ENCODE measurements at places on chromosomes 12 and 14. TPM values are rescaled to one million over a fixed set of nuclear protein-coding genes. Genes with fewer than 3 reads are reported as not detected.
A peak's percentile ranks its signal among the peaks of the same experiment; 100 is the strongest.

GRCh38 chr12:76820888-76821482, 57.1 kb downstream of the ZDHHC17 start:
- DNase-seq = peak; percentile 28

DNA sequence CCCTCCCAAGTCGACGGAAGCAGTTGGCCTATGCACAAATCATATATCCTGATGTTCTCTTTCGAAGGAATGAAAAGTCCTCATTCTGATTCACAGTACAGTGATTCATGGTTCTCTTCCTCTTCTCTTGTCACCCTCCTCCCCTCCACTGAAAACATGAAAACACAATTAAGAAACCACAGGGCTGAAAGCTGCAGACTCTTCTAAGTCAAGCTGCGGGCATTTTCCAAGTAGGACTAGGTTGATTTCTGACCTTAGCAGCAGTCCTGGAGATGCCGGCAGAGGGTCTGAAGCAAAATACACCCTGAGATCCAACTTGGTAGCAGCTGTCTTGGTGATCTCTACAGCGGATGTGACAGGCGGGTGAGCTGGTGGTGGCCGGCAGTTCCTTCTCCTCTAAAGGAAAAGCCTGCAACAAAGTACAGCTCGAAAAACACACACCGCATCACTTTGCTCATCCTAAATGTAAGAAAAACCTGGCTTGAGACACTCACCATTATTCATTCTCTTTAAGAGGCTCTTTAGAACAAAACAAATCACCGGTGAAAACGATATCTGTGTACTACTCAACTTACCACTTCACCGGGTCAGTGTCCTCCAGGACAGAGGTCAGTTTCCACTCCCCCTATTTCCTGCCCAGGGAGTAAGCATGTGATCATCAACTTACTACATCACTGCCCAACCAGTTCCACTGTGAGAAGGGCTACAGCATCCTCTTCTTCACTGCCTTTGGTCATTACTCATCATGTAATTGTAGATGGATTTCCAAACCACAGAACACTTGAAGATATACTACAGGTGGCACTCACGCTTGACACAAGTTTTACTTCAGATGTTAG, 6.0 kb downstream of the TMCC3 start:
- DNase-seq = no peak

- DNase-seq = no peak
Measured at GRCh38 chr12:27048822-27049752, 26.7 kb downstream of the MED21 start.

DNA sequence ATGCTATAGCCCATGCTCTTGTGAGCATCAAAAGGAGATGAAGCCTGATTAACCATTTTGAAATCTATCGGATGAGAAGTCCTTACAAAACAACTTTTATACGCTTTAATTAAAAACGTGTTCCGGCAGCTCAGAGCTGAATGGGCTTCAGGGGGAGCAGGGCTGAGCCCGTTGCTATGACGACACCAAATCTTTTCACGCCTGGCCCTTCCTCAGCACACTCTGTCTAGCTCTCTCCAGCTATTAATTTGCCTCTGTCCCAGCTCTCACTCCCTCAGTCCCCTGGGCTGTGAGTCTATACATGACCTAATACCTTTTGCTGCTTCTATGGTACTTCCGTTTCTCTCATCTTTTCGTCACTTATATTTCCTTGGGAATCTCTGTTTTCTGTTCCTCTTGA, 15.8 kb downstream of the FOXA1 start:
- DNase-seq = no peak

GRCh38 chr12:59620326-59620725, 24.5 kb downstream of the SLC16A7 start:
- no peak for DNase-seq

NID2 gene
- 28.7 TPM for total RNA-seq

KRT6A gene
- not detected for total RNA-seq

CD163L1 gene
- 7.6 TPM for total RNA-seq

All from colonic mucosa (tissue), 4 donors.